Activated CD8-positive, alpha-beta memory T cell treated with anti-CD3 and anti-CD28 coated beads for 1 hour (primary cell): ENCODE measurements at places on chromosomes 3 and 15.

DNA sequence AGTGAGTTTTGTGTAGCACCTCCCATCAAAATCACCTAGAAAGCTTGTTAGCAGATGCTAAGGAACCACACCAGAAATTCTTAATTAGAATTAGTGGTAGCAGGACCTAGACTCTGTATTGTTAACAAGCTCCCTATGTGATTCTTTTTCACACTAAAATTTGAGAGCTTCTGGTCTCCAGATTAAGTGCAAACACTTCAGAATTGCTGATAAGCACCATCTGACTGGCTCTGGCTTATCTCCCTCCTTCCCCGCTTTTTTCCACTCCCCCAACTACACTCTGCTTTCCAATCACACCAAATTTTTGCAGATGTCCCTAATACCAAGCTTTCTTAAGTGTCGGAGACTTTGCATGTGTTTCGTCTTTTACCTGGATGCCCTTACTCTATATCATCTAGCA is 410.1 kb upstream of the DPH6 start:
- DNase-seq, result no peak

DNA sequence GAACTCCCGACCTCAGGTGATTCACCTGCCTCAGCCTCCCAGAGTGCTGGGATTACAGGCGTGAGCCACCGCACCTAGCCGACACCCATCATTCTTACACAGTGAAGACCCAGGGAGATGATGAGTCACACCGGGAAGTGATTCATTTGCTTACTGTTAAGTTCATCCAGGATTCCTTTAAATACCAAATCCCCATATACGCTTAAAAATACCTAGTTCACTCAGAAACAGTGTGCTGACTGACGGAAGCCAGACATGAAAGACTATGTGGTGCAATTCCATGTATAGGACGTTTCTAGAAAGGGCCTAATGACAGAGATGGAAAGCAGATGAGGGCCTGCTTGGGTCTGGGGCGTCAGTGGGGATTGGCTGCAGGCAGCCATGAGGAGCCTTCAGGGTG is 75.2 kb downstream of the APBA2 start:
- no peak for DNase-seq

GRCh38 chr3:126469479-126469878 is 6.2 kb downstream of the ZXDC start:
- DNase-seq, result no peak

DNA sequence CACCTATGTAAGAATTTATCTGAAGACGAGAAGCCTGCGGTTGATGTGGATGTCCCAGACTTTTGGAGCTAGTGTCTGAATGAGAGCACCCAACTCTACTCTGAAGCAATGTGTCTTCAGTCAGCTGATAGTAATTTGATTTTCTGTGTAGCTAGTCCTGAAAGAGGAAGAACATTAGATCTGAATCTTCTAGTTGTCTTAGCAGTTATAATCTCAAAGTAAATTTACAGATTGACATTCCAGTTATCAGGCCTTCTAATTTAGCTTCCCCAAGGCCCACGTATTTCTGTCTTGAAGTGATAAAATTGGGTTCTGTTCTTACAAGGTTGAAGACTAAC is 1.5 kb downstream of the TCAIM start:
- DNase-seq, result no peak

DNA sequence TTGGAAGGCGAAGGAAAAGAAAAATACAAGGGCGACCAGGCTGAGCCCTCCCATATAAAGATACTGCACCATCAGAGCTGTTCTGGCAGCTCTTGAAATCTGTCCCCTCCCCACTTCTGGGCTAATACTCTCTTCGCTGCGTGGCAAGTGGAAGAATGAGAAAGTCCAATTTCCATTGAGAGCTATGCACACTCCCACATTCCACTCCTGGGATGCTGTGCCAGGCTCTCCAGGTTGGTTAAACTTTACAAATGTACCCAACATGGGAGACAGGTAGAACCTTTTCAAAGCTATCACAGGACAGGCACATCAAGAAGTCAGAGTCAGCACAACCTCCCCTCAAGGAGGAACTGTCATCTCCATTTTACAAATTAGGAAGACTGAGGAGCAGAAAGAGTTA is 465.0 kb downstream of the SHQ1 start:
- no peak for DNase-seq

DNA sequence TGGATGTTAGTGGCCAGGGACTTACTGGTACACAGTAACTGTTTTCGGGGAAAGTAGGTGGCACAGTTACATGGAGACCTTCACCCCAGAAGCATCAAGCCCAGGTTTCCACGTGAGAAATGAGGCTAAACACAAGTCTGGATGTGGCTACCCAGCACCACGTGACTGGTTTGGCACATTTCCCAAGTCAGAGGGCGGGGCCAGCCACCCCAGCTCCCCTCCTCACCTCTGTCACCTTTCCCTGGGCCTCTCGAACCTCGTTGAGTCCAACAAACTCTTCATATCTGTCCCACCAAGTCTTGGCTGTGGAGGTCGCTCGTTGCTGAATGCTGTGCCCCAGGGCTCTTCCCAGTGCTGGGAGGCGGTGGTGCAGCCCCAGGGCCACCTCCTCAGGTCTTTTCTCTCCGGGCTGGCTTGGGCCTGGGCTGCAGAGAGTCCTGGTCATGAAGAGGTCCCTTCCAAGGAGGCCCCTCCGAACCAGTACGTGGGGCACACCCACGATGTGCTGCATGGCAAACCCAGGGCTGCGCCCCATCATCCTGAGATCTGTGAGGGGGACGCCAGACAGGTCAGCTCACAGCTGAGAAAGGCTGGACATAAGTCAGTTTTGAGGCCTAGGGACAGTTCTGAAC is 4.8 kb upstream of the PLXNB1 start:
- DNase-seq, result no peak

- DNase-seq, result no peak
Measured at GRCh38 chr3:57143886-57144459, 21.2 kb downstream of the IL17RD start.

DNA sequence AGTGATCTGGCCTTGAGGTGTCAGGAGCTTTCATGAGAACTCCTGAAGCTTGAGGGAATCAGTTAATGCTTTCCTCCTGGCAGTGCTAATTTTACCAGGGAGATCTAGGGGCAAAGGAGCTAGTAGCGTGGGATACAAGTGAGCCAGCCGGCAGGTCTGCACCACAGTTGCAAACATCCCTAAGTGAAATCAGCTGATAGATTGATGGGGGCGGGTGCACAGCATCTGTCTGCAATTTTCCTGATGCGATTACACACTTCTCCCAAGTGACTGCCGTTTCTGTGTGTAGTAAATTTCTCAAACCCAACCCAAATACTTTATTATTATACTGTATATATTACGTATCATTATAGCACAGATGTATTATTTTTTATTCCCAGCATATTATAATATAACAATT is 304.5 kb downstream of the AGBL1 start:
- DNase-seq, result no peak

- DNase-seq, result no peak
Measured at GRCh38 chr15:100311833-100312476, 29.8 kb downstream of the ADAMTS17 start.

DNA sequence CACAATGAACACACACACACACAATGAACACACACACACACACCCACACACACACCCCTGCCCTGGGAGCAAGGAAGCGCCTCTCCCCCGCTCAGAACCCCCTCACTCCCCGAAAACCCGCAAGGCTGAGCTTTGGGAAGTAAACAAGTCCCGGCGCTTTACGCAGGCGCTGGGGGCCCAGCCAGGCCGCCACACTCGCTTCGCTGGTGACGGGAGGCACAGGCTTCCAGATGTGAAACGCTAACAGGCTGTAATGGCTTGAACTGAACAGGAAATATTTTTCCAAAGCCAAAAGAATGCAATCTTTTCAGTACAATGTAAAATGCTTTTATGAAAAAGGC is 122.7 kb upstream of the IGF1R start:
- no peak for DNase-seq

- no peak for DNase-seq
Measured at GRCh38 chr3:181726351-181727330, 14.9 kb downstream of the SOX2 start.

- no peak for DNase-seq
Measured at GRCh38 chr3:123953735-123954134, 7.3 kb downstream of the CCDC14 start.

DNA sequence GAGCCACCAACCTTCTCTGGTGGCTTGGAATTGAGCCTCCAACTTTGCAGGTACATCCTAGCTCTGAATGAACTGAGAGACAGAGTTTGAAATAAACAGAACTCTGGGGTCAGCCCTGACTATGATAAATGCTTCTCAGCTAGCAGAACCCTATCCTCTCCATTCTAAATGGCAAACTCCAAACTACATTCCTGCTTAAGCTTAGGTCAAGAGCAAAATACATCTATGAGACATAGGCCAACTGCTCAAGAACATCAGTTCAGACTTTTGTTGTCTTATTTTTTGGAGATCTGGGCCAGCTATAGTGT is 1.5 kb upstream of the SH3BP5 start:
- DNase-seq, result no peak

- no peak for DNase-seq
Measured at GRCh38 chr3:28286595-28286994, 45.2 kb downstream of the CMC1 start.

GRCh38 chr15:97174886-97175540 is 785.5 kb upstream of the ARRDC4 start:
- no peak for DNase-seq

GRCh38 chr3:41302295-41302694 is 103.0 kb downstream of the CTNNB1 start:
- no peak for DNase-seq

DNA sequence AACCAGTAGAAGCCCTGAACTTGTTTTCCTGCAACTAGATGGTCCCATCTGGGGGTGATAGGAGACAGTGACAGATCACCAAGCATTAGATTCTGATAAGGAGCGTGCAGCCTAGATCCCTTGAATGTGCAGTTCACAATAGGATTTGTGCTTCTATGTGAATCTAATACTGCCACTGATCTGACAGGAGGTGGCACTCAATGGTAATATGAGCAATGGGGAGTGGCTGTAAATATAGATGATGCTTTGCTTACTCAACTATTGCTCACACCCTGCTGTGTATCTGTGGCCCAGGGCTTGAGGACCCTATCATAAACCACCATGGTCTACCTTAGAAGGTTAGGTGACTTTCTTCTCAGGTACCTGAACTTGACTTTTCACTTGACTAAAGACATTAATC is 417.1 kb upstream of the ARHGEF26 start:
- DNase-seq, result no peak

DNA sequence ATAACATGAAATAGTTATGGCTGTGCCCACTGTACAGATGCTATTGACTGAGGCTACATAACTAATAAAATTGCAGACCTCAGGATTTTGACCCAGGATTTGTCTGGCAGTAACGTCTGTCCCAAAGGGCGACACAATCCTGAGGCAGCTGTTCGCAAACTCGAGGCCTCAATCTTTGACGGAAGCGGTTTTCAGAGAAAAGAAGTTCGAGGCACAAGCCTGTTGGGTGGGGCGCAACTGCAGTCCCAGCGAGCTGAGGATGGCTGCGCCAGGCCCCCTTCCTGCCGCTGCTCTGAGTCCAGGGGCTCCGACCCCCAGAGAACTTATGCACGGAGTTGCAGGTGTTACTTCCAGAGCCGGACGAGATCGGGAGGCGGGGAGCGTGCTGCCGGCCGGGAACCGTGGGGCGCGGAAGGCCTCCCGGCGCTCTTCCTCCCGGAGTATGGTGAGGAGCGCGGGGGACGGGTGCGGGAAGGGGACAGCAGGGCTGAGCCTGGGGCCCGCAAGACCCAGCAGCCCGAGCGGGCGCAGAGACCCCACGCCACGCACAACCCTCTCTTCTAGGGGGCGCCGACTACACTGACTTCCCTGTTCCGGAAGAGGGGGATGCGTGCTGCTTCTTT is at the start of gene PARP15:
PARP15 (plus strand) TSS at position 242 of the 623 bp plus-strand sequence; CDS start at position 260, 18 bp downstream.
- no peak for DNase-seq

GRCh38 chr3:186990277-186990676 is 60.0 kb downstream of the ST6GAL1 start:
- no peak for DNase-seq

GRCh38 chr3:49805897-49806701 is 3.0 kb downstream of the INKA1 start:
- DNase-seq, result no peak

GRCh38 chr15:83842281-83842680 is 188.4 kb downstream of the ADAMTSL3 start:
- no peak for DNase-seq

- DNase-seq, result no peak
Measured at GRCh38 chr3:121835465-121835801, 424 bp downstream of the EAF2 start.

DNA sequence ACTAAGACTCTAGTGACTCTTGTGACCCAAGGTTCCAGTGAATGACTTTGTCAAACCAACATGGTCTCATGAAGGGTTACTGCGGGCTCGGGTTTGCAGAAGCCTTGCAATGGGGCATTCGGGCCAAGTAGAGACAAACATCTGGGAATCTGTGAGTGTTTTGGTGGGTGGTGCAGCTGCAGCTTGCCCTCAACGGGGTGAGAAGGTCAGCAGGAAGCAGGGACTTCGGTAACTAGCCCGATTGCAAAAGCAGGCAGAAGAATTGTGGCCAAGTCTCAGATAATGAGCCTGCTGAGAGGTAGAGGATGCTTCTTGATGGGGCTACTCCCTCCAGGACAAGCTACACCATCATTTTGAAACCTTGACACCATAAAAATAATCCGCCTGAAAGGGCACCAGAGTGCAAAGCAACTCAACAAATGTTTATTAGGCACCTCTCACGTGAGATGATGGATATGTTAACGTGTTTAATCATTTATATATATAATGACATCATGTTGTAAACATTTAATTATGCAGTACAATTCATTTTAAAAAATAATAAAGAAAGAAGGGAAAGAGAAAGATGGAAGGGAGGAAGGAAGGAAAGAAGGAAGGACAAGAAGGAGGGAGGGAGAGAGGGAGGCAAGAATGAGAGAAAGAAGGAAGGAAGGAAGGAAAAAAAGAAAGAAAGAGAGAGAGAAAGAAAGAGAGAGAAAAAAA is 263.9 kb upstream of the IGF1R start:
- no peak for DNase-seq

- no peak for DNase-seq
Measured at GRCh38 chr3:12288182-12289129, at the start of gene PPARG. Gene PPARG, plus strand, starts transcription at chr3:12289070. Its CDS starts 90,642 bp downstream, at chr3:12379712.

- DNase-seq, result no peak
Measured at GRCh38 chr3:48410205-48411040, 19.5 kb downstream of the PLXNB1 start.

- DNase-seq, result no peak
Measured at GRCh38 chr3:30670292-30670691, 63.9 kb downstream of the TGFBR2 start.

- no peak for DNase-seq
Measured at GRCh38 chr3:192487033-192487432, 240.3 kb downstream of the FGF12 start.

- DNase-seq, result no peak
Measured at GRCh38 chr15:28001641-28002040, 97.5 kb downstream of the OCA2 start.

GRCh38 chr3:62167566-62168262 is 205.6 kb downstream of the FEZF2 start:
- DNase-seq, result no peak

- no peak for DNase-seq
Measured at GRCh38 chr3:82055792-82056191, 294.3 kb upstream of the GBE1 start.

- DNase-seq, result no peak
Measured at GRCh38 chr15:84591815-84592214, 9.0 kb upstream of the ZSCAN2 start.
